ENCODE measurements at places on chromosomes 12 and 14.
A peak's percentile ranks its signal among the peaks of the same experiment; 100 is the strongest.

- DNase-seq: no peak
These were observed 307.3 kb upstream of the DIO3 start for GRCh38 chr14:101253948-101254347.

DNA sequence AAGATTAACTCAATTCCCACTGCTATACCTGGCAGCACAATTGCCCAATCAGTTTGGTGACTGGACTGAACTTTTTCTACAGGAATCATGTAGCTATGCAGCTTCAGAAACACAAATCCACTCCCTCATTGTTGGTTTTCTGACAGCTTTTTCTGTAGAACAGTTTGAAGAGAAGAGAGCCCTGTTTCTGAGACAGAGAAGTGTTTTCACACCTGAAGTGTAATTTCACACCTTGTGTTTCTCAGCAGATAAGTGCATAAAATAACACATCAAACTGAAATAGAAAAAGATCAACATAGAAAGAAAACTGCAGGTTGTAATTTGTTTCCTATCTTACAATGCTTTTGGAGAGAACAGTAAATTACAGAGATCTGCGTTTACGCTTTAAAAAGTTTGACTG, 335.6 kb downstream of the SNAPC1 start:
- DNase-seq: no peak

DNA sequence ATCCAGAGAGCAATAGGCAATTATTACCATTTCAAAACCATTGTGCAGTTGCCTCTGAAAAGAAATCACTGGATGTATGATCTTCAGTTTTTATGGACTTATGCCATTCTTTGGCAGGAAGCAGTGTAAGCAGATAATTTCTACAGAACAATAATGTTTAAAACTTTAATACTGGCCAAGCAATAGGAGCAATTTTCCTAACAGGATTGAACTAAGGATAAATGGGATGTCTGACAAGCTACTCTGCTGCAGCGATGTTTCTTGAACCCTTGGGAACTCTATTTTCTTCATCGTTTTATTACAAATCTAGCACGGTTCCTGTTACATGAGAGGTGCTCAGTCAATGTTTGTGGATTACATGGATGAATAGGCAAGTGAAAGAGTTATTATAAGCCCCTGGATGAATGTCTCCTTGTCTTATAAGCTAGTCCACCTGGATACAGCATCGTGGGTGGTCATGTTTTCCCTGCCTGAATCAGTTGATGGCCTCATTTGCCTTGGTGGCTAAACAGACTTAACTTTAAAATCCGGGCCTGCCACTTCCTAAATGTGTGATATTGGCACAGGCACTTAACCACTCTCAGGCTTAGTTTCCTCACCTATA, 68.2 kb upstream of the MDM1 start:
- DNase-seq: no peak

DNA sequence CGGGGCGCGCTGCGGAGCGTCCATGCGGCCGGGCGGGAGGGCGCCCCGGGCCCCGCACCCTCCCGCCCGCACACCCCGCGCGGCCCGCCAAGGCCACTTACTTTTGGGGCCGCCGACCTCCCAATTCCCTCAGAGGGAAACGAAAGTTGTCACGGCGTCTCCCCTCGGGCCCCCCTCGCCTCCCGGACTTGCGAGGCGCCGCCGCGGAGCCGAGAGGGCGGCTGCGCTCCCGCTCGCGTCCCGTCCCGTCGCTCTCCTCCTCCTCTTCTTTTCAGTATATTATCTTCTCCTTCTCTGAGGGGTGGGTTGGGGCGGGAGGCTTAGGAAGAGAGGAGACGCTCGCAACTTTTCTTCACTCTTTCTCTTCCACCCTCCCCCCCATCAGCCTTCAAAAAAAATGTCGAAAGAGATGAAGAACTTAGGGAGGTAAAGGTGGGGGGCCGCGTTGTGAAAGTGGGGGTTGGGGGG, 613 bp downstream of the DUSP16 start:
- DNase-seq: peak; percentile 23

DNA sequence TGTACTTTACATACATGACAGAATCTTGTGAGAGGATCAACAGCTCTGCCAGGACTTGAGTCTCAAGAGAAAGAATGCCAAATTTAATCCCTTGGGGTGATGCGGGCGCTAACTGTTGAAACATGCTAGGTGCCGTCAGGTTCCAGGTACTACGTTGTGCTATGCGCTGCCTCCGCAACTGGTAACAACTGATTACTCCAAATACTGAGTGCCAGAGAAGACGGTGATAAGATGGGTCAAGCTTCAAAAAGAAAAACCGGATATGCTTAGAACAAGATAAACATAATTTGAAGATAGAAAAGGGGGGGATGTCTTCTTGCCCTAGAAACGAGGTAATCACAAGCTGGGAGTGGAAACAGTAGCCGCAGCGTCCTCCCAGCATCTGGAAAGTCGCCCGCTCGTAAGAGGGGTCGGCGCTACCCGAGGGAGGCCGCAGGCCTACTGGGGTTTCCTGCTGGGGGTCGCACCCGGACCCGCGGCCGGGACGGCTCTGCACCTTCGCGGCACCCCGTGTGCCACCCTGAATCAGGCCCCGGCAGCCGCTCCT, 678 bp downstream of the ZBTB25 start:
- DNase-seq: peak; percentile 59

DNA sequence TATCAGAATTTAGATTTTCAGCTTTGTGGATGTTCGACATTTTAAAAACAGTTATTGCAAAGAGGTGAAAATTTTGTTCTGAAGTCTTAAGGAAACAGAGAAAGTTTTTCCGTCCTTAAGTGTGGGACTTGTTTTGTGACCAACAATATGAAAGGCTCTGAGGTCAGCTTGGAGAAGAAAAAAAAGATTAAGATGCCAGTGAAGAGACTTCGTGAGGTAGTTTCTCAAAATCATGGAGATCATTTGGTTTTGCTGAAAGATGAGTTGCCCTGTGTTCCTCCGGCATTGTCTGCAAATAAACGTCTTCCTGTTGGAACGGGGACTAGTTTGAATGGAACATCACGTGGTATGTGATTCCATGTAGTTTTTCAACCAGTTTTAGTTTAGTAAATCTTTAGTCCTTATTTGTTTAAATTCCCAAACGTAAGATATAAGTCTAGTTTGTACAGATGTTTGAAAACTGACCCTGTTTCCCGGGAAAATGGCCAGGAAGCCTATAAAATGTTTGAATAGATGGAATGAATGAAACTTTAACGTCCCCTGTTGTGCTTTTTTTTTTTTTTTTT, 682 bp downstream of the KIAA0586 start:
- no peak for DNase-seq

DNA sequence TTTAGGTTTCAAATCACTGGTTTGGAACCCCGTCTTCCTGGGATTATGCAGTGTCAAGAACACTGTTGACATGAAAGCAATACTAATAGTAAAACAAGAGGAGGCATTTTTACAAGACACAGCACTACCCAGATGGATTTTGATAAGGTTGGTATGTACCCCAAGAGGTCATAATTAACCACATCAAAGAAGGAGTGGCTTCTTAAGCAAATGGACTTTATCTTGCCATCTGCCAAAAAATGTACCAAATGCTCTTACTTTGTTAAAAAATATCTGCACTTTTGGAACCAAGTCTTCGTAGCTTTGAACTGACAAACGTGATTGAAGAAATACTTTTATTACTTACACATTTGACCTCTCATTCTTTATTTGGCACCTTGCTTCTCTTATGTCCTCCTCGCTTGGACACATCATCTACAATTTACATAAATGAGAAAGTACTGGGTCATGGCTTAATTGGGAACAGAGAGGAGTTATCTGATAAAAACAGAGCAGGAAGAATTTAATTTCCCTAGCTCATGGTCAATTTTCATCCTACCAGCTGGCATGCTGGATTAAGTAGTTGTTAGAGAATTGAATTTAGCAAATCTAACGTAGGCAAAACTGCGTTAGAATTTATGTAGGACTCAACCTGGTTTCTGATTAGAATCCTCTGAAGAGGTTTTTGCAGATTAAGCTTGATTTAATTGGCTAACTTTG, 54.5 kb upstream of the PRICKLE1 start:
- no peak for DNase-seq

- DNase-seq: no peak
These were observed 55.8 kb downstream of the TNFAIP2 start for GRCh38 chr14:103179094-103179493.

- no peak for DNase-seq
These were observed 15.0 kb downstream of the SSH1 start for GRCh38 chr12:108842361-108842760.

DNA sequence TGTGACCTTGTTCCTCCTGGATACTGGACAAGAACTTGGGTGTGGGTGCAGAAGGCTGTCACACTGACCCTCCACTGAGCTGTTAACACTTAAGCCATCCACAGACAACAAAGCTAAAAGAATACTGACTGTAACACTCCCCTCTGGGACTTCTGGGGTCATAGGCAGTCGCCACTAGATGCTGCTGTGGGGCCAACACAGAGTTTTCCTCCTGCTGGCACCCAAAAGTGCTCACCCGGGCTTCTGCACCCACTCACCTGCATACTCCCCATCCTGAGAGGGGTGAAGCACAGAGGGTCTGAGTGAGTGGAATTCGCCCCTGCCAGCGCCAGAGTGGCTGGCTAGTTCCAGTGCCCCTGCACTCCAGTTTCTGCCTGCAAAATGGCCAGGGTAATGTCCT, 422.4 kb upstream of the LMO3 start:
- no peak for DNase-seq

- no peak for DNase-seq
These were observed 22.6 kb downstream of the DERA start for GRCh38 chr12:15933751-15934150.

DNA sequence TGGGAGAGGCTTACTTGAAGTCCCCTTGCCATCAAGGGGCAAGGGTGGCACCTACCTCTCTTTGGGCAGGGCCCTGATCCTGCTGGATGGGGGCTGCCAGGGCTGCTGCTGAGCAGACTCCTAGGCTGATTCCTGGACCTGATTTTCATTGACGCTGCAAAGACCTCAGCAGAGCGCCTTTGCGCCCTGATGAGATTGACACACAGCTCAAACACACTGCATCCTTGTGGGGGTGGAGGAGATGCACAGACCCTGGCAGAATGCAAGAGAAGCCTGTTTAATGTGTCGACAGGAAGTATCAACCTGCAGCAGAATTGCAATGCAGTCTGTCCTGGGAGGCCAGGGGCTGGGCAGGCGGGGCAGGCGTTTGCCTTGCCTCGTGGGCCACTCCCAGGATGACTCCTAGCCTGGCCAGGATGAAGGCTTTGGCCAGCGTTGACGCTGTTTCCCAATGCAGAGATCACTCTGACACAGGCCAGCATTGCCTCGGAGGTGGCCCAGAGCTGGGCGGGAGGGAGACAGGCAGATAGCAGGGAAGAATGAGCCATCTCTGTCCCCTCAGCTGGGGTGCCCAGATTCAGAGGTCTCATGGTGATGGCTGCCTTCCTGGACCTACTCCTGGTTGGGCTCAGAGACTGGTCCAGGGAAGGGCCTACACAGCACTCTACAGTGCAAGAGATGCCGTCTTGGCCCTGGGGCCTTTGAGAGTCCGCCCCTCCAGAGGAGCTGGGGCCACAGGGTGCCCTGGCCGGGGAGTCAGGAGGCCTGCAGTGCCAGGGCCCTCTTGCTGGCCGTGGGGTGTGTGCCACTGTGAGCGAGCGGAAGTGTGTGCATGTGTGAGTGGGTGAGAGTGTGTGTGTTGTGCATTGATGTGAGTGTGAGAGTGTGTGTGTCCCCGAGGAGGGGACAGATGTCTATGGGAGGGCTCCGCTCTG, 108.3 kb downstream of the KIF26A start:
- DNase-seq: no peak

All from CD4-positive, alpha-beta T cell (primary cell).